Pulmonary artery endothelial cell (primary cell): ENCODE measurements at places on chromosomes 2 and 18. TPM values are rescaled to one million over a fixed set of nuclear protein-coding genes. Genes with fewer than 3 reads are reported as not detected.

DNA sequence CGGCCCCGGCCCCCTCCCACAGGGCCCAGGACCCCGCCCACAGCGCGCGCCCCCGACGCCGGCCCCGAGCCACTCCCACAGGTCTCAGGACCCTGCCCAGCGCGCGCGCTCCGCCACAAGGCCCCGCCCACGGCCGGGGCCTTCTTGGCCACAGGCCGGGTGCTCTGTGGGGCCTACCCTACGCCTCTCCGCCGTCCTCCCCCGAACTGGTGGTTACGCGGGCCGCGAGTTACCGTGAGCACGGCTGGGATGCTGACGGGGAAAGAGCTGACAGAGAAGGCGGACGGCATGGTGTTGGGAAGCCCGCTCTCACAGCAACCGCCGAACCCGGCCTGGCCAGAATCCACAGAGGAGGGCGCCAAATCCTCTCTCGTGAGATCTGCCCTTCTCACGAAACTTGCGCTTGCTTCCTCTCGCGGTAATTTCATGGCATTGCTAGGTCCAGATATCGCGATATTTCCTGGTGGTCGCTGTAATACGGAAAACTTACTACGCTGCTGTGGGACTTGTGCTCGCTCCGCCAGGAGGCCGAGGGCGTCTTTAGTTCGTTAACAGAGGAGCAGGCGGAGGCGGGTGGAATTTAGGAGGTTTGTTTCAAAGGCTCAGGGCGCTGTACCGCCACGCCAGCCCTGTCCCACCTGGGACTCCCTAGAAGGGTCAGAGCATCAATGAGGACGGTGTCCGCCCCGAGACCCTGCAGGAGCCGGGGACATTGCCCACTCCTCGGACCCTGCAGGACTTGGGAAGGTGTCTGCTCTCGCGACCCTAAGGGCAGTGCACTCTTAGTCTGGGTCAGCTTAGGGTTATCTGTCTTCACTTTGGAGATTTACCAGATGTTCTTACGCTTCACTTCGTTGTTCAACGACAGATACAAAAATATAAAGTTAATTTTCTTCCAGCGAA, at the start of gene TMEM18:
TMEM18 (minus strand) TSS at position 351 of the 903 bp plus-strand sequence; CDS start at position 290, 61 bp downstream.
- peak; percentile 97 for DNase-seq

DNA sequence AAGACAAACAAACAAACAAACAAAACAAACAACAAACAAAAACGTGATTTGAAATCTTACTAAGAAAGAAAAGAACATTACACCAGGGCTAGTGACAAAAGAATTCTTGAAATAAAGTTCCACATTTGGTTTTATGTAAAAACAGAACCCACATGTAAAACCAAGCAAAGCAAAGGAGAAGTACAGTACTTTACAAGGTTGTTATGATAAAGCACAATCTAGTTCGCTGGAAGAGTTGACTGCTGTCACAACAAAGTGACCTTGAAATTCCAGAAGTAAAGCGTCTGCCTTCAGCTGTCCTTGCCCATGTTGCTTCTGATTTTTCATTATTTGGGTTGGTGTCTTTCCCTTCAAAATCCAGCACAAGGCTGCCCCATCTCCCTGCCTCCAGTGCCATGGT, 94.8 kb upstream of the CYRIA start:
- DNase-seq: no peak

The SLC19A3 gene
- total RNA-seq: 0.07 and 0.39 TPM in 2 replicates

The PRKAG3 gene
- total RNA-seq: not detected in 2 replicates

The PXDN gene
- 249 and 307 TPM in 2 replicates for total RNA-seq
